ENCODE measurements at places on chromosomes 1 and 21.

DNA sequence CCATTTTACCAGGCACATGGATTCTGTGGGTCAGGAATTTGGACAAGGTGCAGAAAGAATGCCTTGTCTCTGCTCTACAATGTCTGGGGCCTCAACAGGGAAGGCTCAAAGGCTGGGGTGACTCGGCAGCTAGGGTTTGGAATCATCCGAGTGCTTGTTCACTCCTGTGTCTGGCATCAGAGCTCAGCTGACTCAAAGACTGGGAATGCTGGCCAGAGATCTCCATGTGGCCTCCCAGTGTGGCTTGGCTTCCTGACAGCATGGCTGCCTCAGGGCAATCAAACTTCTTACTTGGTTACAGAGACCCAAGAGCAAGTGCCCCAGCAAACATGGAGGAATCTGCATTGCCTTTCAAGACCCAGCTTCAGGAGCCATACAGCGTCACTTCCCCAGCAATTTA lies 110.5 kb downstream of the TOMM20 start:
- DNase-seq = no peak

DNA sequence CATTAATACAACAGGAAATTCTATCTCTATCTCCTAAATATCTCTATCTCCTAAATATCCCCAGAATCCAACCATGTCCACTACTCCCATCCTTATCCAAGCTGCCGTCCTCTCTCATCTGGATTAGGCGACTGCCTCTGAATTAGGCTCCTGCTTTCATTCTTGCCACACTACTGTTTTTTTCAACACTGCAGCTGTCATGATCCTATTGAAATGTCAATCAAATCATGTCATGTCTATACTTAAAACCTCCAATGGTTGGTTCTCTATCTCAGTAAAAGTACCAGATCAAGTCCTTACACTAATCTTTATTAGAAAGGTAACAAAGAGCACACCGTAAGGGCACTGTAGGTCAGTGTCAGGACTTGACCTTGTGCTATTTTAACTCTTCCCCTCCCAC lies 82.0 kb upstream of the NFIA start:
- no peak for DNase-seq

- DNase-seq = no peak
These were observed 182.2 kb downstream of the GIPC2 start for GRCh38 chr1:78227705-78228635.

DNA sequence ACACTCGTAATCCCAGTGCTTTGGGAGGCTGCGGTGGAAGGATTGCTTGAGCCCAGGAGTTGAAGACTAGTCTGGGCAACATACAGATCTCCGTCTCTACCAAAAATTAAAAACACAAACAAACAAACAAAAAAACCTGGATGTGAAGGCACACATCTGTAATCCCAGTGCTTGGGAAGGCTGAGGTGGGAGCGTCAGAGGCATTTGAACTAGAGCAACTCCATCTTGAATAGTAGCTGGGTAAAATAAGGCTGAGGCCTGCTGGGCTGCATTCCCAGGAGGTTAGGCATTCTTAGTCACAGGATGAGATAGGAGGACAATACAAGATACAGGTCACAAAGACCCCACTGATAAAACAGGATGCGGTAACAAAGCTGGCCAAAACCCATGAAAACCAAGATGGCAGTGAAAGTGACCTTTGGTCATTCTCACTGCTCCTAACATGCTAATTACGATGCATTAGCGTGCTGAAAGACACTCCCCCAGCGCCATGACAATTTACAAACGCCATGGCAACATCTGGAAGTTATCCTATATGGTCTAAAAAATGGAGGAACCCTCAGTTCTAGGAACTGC lies 33.2 kb upstream of the RD3 start:
- DNase-seq = no peak

GRCh38 chr21:25361097-25361496 lies 246.2 kb downstream of the MRPL39 start:
- no peak for DNase-seq

- DNase-seq = no peak
These were observed 266.2 kb downstream of the FOXD2 start for GRCh38 chr1:47703981-47704596.

- DNase-seq = no peak
These were observed 5.3 kb upstream of the FAM78B start for GRCh38 chr1:166172106-166172505.

DNA sequence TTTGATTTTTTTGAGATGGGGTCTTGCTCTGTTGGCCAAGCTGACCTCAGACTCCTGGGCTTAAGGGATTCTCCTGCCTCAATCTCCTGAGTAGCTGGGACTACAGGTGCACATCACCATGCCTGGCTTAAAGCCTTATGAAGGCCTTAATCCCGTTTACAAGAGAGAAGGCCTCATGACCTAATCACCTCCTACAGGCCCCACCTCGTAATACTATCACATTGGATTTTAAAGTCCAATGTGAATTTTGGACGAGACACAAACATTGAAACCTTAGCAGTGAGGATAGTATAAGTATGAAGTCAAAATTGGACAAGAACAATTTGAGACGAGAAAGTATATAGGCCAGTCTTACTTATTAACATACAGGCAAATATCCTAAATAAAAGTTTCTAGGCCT lies 73.9 kb downstream of the MAST2 start:
- no peak for DNase-seq
